HT1080 (cell line): ENCODE measurements at places on chromosomes 11 and 22.

GRCh38 chr22:47388778-47389177 is 626.3 kb downstream of the TBC1D22A start:
- DNase-seq = no peak

DNA sequence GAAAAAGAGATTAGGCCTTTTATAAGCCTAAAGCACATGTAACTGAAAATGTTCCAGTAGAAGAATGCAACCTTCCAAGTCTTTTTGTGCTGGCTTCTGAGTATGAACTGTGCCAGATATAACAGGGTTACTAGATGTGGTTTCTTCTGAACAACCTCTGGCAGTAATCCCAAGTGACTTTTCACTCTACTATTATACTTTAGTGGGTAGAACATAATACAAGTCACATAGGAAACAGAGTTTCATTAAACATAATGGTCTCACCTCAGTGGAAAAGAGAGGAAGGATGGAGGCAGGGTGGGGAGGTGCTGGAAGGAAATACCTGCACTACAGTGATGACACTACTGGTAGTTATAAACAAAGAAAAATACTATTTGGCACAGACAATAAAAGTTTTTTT is 81.3 kb downstream of the PHF21A start:
- no peak for DNase-seq

DNA sequence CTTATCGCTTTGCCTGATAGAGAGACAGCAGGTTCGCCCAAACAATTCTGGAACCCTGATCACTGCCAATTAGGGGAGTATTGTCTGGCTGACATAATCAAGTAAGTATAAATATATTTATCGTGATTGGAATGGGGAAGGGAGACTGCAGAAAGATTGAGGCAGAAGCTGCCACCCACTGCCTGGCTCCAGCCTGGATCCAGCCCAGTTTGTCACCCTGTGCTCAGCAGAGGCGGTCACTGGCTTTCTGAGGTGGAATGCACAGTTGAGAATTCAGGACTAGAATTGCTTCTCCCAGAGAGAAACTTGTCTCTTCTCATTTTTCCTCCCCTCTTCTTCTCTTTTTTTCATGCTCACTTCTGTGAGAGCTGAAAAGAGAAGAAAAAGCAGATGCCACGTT is 25.9 kb downstream of the GRAP2 start:
- DNase-seq = no peak

- peak; percentile 90 for DNase-seq
Measured at GRCh38 chr11:35260342-35260985, 121.5 kb downstream of the CD44 start.

- DNase-seq = no peak
Measured at GRCh38 chr22:48717076-48717810, 1110.4 kb downstream of the BRD1 start.

DNA sequence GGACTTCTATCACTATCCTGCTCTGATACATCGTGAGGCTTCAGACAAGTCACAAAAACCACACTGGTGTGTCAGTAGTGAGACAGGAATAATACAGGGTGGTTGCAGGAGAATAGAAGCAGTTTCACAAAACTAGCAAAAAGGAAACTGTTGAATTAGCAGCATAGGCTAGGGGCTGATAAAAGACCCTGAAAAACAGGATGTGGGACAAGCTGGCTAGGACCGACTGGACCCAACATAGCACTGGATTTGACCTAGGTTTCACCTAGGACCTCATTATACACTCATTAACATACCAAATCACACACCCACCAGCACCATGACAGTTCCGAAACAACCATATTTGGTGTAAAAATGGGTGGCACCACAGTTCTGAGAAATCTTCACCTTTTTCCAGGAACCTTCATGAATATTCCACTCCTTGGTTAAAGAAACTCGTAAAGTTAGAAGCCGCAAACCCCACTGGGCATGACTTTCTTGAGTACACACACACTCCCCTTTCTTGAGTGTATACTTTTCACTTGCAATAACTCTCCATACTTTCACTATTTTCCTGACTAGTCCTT is 76.2 kb downstream of the SLC1A2 start:
- no peak for DNase-seq

DNA sequence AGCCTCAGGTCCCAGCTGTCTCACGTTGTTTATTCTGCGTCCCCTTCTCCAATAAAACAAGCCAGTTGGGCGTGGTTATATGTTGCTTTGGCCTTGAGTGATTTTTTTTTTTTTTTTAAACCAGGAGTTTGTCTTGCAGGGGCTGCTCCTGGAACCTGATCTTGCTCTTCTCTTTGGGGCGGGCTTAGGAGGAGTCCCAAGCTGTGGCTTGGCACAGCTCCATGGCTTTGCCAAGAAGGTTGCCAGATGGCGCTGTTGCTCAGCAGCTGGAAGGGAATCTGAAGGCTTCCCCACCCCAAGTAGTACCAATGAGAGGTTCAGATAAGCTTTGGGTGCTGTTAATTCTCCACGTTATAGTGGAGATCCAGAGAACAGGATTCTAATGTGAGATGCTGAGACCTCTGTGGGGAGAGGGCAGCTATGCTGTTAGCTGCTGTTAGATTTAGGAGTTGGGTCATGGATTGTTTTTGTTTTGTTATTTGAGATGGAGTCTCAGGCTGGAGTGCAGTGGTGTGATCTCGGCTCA is 2.0 kb upstream of the FERMT3 start:
- peak; percentile 93 for DNase-seq

- DNase-seq = no peak
Measured at GRCh38 chr11:117654281-117655255, 142.4 kb downstream of the DSCAML1 start.

DNA sequence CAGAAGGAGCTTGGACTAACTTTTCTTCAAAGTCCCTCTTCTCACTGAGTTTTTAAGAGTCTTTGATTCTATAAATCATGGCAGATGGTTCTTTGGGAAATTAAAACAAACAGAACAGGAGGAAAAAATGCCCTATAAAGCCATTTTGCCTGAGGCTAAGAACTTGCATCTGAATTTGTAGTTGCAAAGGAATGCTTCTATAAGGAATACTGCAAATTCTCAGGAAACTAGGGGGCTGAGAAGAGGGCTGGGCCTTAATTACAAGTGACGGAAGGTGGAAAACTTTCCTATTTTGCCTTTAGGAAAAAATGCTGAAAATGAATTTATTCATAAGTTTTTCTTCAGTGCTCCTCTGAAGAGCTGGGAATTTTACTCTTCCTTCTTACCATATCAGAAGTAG is 90.0 kb upstream of the NARS2 start:
- DNase-seq = no peak

DNA sequence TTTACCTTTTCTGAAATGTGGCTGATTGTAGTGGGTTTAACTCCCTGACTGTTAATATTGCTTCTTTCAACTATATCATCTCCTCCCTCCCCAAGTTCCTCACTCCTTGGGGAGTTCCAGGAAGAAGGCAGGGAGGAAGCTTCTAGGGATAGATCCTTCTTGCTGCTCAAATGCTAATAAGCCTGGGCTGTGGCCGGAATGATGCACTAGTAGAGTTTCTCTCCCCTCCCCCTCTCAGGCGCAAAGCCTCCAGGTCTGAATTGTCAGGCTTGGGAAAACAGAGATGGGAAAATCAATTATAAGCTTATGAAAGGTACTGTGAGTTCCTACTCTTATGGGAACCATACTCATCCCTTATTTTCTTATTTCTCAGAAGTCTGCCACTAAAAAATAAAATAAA is 30.8 kb downstream of the FEZ1 start:
- DNase-seq = no peak

GRCh38 chr11:84721561-84721961 is 905.6 kb downstream of the DLG2 start:
- no peak for DNase-seq

DNA sequence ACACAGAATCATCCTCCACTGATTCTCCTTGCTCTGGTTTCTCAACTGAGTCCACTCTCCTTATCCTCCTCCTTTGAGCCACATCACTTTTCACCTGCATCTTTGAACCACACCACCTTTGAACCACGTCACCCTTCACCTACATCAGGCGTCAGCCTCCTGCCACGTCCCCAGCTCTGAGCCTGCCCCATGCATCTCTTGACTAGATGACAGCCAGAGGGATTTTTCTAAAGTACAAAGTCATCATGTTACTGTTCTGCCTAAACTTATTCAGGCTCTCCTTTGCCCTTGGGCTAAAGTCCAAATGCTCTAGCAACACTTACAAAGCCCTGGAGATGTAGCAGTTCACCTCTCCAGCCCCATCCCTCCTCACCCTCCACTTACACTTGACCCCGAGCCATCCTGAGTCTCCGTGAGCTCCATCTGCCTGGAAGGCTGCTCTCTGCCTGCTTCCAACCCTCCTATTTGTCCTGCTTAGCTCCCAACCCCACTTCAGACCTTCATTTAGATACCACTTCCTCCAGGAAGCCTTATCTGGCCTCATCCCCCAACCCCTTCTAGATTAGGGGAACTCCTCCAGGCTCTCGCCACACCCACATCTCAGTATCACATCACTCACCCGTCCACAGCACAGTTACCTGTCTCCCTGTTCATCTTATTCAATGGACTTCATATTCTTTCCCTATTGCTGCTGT is 3.7 kb upstream of the MS4A10 start:
- no peak for DNase-seq

DNA sequence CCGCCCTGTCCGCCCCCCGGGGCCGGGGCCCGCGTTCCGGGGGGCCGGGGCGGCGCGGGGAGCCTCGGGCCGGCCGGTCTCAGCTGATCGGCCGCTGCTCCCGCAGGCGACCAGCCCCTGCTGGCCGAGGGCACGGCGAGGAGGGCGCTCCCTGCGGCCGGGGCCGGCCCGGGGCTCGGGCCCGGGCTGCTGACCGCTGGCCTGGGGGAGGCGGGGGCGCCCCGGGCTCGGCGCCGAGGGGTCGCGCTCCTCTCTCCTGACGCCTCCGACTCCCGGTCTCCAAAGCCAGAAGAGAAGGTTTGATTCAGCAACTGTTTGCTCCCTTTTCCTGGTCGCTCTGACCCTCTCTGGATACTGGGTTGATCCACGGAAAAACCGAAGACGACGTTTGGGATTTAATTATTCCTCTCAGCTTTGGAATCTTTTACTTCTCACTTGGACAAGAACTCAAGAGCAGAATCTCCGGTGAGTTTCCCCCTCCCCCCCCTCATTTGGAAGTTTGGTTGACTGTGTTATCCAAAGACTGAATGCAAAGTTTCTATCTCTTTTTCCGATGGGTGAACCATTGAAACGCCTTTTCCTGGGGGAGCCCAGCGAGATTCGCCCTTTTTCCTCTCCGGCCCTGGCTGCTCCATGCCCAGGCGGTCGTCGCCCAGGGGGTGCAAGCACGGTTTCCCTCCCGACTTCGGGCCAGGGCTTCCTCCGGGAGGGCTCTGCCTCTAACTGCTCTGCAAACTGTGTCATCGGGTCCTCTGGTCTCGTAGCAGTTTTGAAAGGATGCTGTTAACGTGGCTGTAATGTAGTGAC is 725 bp downstream of the KDM2A start:
- DNase-seq = no peak

DNA sequence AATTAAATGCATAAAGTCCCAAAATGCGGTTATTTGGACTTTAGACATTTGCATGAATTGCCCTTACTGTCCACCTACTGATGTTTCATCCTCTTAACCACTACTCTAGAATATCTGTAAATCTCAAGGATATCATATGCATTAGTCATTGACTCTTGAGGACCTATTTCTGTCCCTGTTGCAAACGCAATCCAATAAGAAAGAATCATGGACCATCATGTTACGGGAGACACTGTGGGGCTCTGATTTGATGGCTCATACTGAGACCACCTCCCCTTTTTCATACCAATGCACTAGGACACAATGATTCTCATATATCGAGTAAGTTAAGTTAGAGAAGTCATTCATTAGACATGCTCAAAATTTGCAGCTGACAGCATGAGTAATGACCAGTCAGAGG is 14.4 kb downstream of the POU2AF2 start:
- peak; percentile 60 for DNase-seq

- DNase-seq = no peak
Measured at GRCh38 chr11:15768321-15768720, 588.0 kb downstream of the SOX6 start.
